ENCODE measurements at places on chromosomes 1 and 21. TPM values are rescaled to one million over a fixed set of nuclear protein-coding genes. Genes with fewer than 3 reads are reported as not detected.

- DNase-seq: no peak
Observed at GRCh38 chr21:35226328-35226727, 177.2 kb upstream of the RUNX1 start.

- DNase-seq: no peak
Observed at GRCh38 chr1:90706437-90707362, 10.4 kb downstream of the BARHL2 start.

- DNase-seq: no peak
Observed at GRCh38 chr1:176786274-176786673, 323.3 kb downstream of the PAPPA2 start.

GRCh38 chr1:155977690-155978324, 540 bp downstream of the ARHGEF2 start:
- DNase-seq: peak; percentile 15

DNA sequence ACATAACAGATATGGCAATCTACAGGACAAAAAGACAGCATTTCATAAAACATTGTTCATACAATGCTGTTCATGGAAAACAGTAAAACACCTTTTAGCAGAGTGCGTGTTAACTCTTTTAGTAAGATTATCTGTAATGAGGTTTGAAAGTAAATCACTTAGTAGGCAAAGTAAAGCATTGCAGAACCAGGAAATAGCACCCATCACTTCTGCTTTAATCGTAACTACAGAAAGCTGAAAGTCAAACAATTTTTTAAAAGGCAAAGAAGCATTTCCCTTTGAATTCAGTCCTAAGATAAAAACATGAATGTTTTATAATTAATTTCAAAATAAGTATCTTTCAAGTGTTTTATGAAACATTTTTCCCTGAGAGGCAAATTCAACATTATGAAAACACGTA, 63.3 kb upstream of the RNF11 start:
- no peak for DNase-seq

DNA sequence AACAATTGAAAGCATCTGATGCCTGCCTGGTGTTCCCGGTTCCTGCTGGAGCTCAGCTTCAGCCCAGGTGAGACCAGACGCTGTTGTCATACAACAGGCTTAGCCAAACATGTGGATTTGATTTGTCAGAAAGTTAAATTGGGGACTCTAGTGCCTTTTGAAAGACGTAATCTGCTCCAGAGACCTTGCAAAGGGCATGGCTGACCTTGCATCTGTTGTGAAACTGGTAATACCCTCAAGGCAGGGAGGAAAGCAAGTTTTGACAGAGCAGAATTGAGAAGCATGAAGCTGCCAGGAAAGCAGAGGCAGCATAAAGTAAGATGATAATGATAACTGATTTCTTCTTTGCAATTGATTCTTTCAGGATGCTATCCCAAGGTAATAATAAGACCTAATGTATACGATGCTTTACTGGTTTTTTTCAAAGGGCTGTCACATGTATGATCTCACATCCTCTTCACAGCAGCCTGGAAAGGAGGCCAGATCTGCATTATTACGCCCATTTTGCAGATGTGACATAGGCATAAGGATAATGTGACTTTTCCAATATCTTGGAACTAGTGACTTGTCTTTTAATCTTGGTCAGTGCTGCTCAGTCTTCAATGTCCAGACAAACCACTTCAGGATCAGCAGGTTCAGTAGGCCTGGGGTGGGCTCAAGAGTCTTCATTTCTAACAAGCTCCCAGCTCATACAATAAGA, 24.7 kb upstream of the CNN3 start:
- no peak for DNase-seq

Gene ILDR2
- total RNA-seq: 0.27 TPM

Gene ARHGAP30
- total RNA-seq: 94.5 TPM

Gene CRP
- total RNA-seq: not detected

Gene PPM1J
- under 0.01 TPM for total RNA-seq

Gene FCN3
- total RNA-seq: under 0.01 TPM
